GM06990 (cell line): ENCODE measurements at places on chromosomes 13 and 19.

GRCh38 chr19:15635016-15635805, 5.5 kb upstream of the CYP4F3 start:
- DNase-seq: no peak

DNA sequence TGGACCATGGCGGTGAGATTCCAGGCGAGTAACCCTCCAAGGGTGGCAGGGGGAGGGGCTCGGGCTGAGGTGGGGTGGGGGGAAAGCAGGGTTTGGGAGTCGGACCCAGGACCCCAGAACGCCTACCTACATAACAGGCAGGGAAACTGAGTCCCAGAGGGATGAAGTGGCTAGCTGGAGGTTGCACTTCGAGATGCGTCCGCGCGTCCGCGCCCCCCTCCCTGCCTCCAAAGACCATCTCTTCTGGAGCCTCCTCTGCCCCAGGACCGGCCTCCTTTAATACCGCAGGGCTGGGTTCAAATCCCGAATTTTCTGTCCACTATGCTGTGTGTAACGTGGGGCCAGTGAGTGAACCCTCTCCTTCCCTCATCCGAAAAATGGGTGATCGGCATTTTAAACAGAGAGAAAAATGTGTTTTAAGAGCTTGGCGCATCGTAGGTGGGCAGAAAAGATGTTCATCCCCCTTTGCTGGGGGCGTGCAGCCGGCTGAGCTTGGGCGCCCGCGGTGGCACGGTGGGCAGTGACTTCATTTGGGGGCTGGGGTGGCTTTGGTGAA, 13.8 kb downstream of the TJP3 start:
- DNase-seq: no peak

GRCh38 chr19:45882652-45883585, 3.0 kb downstream of the IRF2BP1 start:
- DNase-seq: peak; percentile 95

DNA sequence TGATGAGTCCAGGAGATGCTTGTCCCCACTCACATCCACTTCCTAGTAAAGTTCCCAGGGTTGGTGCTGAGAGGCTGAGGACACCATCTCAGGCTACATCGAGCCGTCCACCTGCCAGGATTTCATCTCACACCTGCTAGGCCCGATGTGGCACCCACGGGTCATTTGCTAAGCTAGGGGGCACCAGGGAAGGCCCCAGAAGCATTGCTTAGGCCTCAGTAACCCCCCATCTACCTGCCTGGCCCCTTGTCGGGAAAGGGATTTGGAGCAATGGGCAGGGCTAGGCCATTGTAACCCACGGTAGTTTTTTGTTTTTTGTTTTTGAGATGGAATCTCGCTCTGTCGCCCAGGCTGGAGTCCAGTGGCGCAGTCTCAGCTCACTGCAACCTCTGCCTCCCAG, 51.8 kb downstream of the F2RL3 start:
- no peak for DNase-seq

GRCh38 chr19:29671393-29672160, 6.3 kb downstream of the PLEKHF1 start:
- peak; percentile 84 for DNase-seq

DNA sequence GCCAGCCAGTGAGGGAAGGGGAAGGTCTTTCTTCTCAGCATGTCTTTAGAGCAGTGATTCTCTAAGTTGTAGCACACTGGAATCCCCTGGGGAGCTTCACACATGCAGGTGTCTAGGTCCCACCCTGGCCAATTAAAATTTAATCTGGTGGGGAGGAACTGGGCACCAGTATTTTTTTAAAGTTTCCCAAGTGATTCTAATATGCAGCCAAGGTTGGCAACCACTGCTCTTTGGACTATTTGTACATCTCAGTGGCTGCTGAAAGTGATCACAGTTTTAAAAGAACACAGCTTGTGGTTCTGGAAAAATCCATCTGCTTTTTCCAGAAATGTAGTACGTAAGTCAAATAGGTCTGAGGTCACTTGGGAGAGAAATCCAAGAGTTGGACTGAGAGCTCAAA, 10.7 kb upstream of the KATNAL1 start:
- no peak for DNase-seq

- no peak for DNase-seq
These were observed 26.2 kb downstream of the TMTC4 start for GRCh38 chr13:100648354-100648753.

DNA sequence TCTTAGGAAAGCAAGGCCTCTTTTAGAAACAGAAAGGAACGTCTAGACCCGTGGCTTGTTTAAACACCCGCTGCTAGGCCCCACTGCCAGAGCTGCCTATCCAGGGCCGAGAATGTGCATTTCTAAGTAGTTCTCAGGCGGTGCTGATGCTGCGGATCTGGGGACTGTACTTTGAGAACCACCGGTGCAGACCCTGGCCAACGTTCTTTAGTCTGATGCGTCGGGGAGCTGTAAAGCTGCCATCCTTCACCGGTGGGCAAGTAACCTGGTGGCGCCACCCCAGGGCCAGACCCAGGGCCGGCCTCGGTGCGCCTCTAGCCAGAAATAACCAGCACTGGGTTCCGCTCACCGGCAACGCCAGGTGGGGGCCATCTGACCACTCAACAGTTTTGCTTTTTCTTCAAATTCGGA, 47.1 kb downstream of the TGDS start:
- no peak for DNase-seq

- DNase-seq: no peak
These were observed 44.7 kb upstream of the SIAH3 start for GRCh38 chr13:45896285-45896684.

DNA sequence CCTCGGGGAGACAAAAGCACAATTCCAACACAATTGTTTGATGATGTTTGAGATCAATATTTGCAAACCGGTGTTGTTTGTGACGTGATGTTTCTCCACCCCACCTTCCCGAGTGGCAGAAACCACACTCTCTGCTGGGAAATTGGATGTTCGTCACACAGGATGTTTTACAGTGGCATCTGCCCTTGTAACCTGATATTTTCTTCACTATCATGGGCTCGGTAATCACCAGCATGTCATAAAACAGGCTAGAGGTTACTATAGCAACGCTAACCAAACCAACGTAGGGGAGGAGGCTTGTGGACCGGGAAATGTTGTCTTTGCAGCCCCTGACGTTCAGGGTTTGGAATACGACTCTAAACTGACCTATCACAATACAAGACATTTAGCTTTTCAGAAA, 454.5 kb downstream of the IRS2 start:
- no peak for DNase-seq

- DNase-seq: no peak
These were observed 55.8 kb downstream of the MTMR6 start for GRCh38 chr13:25231517-25231916.

DNA sequence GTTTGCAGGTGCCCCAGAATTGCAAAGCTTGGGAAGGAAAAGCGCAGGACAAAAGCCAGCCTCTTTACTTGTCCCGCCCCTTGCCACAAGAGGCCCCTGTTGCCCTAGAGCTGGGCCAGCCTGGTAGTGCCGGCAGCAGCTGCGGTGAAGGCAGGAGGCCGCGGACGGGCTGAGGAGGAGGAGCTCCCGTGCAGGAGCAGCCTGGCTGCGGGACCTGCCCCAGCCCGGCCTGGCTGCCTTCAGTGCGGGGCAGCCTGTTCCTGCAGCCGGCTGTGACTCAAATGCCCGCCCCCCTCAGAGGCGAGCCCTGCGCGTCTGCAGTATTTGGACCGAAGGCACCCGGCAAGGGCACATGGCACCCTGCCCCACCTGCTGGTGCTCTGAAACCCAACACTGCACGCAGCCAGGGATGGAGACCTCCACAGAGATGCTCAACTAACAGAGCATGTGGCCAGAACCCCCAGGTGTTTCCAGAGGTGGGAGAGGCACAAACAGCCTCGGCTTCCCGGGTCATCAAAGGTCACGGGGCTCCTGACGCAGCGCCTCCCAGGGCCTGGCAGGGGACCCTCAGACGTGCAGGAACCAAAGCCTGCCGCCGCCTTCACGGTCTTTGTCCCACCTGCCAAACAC, 29.7 kb downstream of the NAXD start:
- DNase-seq: no peak

- no peak for DNase-seq
These were observed 58.5 kb downstream of the DGKH start for GRCh38 chr13:42106998-42107397.

DNA sequence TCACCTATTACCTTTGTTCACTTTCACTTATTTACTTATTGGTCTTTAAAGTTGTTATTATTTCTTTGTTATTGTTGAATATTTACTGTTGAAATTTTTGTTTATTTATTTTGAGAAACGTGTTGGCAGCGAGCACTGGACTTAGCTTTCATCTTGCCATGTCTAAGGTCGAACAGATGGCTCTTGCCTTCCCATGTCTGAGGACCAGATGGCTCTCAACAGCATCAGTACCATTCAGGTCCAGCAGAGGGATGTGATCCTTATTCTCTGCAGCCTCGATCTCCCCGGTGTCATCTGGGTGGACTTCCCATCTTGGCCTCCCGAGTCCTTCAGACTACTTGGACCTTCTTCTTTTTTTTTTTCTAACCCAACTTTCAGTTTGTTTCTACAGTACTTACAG, 1437.6 kb downstream of the UQCRFS1 start:
- no peak for DNase-seq

- DNase-seq: no peak
These were observed 41.6 kb downstream of the IFT88 start for GRCh38 chr13:20608438-20609020.

GRCh38 chr13:48569104-48569666, 36.3 kb upstream of the RCBTB2 start:
- no peak for DNase-seq

- DNase-seq: no peak
These were observed 24.7 kb downstream of the NFIX start for GRCh38 chr19:13020002-13020414.

- peak; percentile 59 for DNase-seq
These were observed 1.9 kb upstream of the LMTK3 start for GRCh38 chr19:48513289-48514122.

GRCh38 chr19:30593975-30594745, 222.0 kb downstream of the ZNF536 start:
- no peak for DNase-seq

DNA sequence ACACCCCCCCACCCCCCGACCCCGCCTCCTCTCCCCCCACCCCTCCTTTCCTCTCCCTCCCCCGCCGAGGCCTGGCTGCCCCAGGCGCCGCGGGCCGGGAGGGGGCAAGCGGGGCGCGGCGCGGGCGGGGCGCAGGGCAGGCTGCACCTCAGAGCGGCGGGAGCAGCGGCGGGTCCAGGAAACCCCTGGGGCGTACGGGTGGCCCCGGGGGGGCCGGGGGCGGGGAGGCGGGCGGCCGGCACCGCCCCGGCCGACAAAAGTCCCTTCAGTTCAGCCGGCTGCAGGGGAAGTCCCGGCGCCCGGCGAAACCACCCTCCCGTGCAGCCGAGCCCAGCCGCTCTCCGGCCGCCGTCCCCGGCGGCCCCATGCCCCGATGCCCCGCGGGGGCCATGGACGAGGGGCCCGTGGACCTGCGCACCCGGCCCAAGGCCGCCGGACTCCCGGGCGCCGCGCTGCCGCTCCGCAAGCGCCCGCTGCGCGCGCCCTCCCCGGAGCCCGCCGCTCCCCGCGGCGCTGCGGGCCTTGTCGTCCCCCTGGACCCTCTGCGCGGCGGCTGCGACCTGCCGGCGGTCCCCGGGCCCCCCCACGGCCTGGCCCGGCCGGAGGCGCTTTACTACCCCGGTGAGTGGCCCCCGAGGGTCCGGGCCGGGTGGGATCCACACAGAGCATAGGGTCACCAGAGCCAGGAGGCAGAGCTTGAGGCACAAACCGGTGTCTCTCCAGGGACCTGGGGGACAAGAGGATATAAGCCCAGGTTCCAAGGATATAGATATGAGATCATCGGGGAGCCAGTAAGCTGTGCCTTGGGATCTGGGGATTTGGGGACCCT, at the start of gene BCL3:
Gene BCL3 (plus strand): TSS at position 283 of the 829 bp plus-strand sequence. CDS start 83 bp downstream, at position 366.
- peak; percentile 85 for DNase-seq

DNA sequence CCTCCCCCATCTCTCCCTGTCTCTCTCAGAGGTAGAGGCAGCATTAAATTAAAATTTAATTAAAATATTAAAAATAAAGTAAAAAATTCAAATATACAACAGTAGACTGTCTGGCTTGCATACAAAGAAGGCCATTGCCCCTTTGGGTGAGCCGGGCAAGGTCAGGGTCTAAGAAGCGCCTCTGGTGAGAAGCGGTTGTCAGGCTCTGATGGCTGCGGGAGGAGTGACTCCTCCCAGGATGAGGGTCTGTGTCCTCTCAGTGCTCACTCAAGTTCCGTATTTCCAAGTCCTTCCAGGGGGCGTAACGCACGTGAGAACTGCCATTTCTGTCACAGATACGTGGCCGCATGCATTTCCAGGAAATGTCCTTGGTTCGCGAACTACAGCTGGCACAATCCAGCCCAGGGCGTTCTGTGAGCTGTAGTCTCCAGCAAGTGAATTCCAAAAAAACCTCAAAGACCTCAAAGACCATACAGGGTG, 737 bp upstream of the ZNF181 start:
- no peak for DNase-seq

DNA sequence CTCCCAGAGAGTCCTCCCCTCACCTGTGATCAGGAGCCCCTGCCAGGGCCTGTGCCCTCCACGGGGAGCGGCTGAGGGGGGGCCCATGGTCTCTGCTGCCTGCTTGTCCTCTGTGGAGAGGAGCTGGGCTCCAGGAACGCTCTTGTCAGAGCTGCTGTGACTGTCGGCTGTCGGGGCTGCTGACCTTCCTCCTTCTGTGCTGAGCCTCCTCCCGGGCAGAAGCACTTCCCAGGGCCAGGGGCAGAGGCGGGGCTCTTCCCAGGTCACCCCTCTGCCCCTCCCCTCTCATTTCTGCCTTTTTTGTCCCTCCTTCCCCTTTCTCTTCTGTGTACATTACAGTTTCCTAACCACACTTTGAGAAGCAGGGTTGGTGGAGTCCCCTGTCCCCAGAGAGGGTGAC, at the start of gene CEACAM4:
Gene CEACAM4 (minus strand): TSS at position 198 of the 400 bp plus-strand sequence. CDS start 111 bp downstream, at position 87.
- no peak for DNase-seq
